Non-pigmented ciliary epithelial cell (primary cell): ENCODE measurements at places on chromosomes 6 and 20.

GRCh38 chr6:89117211-89118108 is at the start of gene SRSF12:
Gene SRSF12 (minus strand): TSS chr6:89118071. CDS start chr6:89117887, 184 bp downstream.
- DNase-seq, result no peak

- no peak for DNase-seq
Measured at GRCh38 chr6:27422651-27423332, 34.2 kb downstream of the ZNF391 start.

- no peak for DNase-seq
Measured at GRCh38 chr6:44214307-44214706, 2.4 kb upstream of the MYMX start.

DNA sequence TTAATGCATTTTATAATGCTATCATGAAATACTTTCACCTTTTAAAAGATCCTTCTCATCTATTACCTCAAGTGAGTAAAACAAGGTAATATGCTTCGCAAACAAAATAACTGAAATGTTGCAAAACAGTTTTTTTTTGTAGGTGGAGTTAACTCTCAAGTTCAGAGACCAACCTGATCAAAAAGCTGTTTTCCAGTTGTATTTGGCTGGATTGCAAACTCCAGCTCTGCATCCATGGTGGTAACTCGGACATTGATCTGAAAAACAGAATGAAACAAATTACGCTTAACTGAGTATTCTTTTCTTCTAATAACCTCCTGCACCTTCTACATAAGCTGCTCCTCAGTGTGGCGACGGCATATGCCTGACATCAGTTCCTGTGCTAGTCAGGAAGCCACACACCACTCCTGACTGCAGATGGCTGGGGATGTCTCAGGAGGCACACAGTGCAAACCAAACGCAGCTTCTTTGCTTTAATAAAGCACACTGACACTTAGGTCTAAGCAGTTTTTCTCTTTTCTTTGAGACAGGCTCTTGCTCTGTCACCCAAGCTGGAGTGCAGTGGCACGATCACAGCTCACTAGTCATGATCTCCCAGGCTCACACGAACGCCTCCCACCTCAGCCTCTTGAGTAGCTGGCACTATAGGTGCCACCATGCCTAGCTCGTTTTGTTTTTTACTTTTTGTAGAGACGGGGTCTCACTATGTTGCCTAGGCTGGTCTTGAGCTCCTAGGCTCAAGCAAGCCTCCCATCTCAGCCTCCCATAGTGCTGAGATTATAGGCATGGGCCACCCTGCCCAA is 29.9 kb downstream of the EZR start:
- no peak for DNase-seq

DNA sequence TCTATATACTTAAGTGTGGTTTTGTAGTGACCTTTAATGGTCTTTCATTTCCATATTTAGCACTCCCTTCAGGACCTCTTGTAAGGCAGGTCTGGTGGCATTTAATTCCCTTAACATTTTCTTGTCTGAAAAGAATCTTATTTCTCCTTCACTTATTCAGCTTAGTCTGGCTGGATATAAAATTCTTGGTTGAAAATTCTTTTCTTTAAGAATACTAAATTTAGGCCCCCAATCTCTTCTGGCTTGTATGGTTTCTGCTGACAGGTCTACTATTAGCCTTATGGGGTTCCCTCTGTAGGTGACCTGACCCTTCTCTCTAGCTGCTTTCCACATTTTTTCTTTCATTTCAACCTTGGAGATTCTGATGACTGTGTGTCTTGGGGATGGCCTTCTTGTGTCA is 236.9 kb downstream of the THBS2 start:
- DNase-seq, result no peak

- DNase-seq, result no peak
Measured at GRCh38 chr6:39173270-39173669, 56.0 kb downstream of the KCNK5 start.

GRCh38 chr20:48164566-48165400 is 379.5 kb upstream of the SULF2 start:
- DNase-seq, result no peak

- DNase-seq, result no peak
Measured at GRCh38 chr6:25966711-25967110, 4.1 kb downstream of the TRIM38 start.

DNA sequence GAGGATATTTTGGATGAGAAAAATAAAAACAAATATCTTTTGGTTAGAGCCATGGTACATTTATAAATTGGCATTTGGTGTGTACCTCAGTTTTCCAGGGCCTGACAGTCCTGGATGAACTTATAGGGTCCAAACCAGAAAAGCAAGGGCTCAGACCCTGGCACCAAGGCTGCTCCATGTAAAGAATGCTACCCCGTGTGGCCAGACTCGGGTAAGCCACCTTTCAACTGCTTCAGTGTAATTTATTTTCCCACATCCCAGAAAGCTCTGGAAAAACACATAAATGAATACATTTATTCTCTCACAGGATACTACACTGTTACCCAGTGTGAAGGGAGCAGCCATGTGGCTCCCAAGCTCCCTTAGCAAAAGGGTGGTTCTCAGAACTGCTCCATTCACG is 13.8 kb downstream of the MRPL14 start:
- no peak for DNase-seq

- DNase-seq, result no peak
Measured at GRCh38 chr6:8174571-8174970, 72.2 kb upstream of the EEF1E1 start.

DNA sequence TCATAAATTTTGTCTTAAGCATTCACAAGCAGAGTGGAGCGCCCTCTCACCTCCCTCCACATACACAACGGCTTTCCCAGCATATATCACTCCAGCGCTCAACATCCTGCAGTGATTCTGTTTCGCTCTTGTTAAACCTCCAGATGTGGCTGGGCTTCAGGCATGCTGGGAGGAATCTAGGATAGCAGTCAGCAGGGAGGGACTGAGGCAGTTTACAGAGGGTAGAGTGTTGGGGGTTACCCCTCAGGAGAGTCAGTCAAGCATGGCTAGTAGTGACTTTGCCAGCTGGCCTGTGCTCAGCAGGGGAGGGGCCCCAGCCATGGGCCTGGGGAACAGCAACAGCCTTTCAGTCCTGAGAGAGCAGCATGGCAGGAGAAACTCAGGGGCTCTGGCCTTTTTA is 161.4 kb upstream of the FLRT3 start:
- no peak for DNase-seq

GRCh38 chr20:19598117-19598850 is 159.8 kb upstream of the RIN2 start:
- no peak for DNase-seq

- no peak for DNase-seq
Measured at GRCh38 chr6:163695414-163695864, 280.9 kb downstream of the QKI start.

- no peak for DNase-seq
Measured at GRCh38 chr6:97412511-97412910, 129.5 kb upstream of the MMS22L start.

DNA sequence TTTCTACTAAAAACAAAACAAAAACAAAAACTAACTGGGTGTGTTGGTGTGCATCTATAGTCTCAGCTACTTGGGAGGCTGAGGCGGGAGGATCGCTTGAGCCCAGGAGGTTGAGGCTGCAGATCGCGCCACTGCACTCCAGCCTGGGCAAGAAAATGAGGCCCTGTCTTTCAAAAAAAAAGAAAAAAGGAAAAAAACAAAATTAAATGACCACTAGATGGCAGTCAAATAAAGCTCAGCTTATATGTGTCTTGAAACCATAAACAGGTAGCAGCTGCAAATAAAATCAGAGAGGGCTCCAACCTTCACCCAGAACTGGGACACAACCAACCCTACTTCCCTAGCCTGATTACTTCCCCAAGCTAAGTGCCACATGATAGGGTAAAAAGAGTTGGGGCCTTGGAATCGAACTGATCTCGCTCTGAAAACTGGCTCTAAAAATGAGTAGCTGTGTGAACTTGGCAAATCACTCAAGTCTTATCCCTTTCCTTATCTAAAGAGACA is 67.1 kb upstream of the ADGRF4 start:
- DNase-seq, result no peak

DNA sequence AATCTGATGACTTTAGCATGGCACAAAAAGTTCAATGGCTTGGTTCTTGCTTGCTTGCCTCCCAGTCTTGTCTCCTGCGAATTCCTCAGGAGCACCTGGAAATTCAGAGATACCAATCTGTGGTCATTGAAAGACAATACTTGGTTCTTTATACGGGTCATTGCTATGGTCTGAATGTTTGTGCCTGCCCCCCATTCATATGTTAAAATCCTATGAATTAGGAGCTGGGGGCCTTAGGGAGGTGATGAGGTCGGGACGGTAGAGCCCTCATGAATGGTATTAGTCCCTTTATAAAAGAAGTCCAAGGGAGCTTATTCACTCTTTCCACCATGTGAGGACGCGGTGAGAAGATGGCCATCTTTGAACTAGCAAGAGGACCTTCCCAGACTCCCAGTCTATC is 721.8 kb downstream of the UTRN start:
- no peak for DNase-seq

DNA sequence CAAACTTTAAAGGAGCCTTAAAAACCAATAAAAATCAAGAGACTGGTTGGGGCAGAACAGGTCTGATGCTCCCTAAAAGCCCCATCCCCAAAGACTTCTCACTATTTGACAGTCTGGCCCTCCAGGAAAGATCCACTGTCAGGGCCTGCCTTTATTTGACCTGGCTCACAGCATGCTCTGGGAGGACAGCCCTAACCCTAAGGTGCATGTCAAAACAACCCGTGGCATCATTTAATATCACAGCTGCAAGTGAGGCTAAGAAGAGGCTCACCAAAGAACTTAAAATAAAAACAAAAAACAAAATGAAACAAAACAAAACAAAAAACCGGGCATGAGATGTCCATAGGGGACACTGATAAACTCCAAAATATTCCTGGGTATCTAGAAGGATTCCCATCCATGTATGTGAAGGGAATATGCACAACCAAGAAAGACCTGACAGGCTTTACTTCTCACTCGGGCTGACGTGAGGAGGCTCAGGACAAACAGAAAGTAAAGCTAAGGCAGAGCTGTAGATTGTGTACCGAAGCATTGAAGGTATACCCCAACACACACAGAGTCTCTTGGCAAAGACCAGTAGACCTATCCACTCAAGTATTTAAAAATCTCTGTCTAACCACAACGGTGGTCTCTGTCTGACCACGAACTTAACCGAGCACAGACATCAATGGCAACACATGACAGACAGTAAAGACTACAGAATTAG is 57.3 kb downstream of the AHI1 start:
- DNase-seq, result no peak

DNA sequence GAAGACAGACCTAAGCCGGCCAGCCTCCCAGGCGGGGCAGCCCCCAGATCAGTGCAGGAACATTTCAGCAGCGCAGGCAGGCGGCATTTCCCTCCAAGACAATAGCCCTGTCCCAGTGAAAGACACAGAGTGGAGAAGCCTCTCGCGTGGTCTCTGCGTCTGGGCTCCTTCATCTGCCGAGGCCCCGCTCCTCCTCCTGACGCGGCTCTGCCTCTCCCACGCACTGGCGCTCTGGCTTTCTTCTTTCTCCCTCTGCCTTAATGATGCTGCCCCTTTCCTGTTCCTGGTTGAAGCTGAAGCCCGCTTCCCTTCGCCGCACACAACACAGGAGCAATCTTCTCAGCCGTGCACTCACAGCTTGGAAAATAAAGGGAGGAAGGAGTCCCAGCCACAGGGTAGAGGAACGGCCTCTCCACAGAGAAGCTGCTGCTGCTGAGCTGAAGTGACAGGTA is 347.5 kb downstream of the CDH4 start:
- no peak for DNase-seq

GRCh38 chr6:8245726-8246125 is 143.4 kb upstream of the EEF1E1 start:
- no peak for DNase-seq

DNA sequence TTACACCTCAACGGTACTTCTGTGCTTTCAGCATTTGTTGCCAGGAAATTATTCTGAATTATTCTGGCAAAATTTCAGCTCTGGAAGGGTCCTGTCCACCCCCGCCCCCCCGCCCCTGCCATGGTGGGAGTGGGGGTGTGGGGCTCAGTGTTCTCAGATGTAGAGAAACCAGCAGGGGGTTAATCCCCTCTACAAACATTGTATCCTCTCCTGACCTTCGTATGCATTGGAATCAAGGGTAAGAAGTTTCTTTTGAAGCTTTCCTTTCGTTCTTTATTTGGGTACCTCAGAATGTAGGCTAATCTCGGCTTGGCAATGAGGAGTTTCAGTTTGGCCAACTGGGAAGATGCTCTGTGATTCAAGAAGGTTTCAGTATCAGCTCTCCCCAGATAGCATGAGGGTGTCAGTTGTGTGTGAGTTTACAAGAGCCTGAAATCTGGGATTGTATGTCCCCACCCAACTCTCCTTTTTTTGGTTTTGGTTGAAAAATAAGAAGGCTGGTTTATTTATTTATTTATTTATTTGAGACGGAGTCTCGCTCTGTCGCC is 25.5 kb upstream of the OLIG3 start:
- DNase-seq, result no peak

GRCh38 chr20:46013322-46013828 is 4.7 kb downstream of the MMP9 start:
- DNase-seq, result no peak

DNA sequence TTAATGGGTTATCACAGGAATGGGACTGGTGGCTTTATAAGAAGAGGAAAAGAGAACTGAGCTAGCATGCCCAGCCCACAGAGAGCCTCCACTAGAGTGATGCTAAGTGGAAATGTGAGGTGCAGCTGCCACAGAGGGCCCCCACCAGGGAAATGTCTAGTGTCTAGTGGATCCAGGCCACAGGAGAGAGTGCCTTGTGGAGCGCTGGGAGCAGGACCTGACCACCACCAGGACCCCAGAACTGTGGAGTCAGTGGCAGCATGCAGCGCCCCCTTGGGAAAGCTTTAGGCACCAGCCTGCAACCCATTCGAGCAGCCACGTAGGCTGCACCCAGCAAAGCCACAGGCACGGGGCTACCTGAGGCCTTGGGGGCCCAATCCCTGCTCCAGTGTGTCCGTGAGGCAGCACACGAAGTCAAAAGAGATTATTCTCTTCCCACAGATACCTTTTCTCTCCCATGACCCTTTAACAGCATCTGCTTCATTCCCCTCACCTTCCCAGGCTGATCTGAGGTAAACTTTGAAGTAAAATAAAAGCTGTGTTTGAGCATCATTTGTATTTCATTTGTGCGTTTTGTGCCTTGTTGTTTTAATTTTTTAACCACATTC is 4.4 kb downstream of the HLA-E start:
- no peak for DNase-seq
